Stimulated activated CD4-positive, alpha-beta T cell treated with anti-CD3 and anti-CD28 coated beads, TNF-alpha, amount 100 ng/mL, for 1 hour (primary cell): ENCODE measurements at places on chromosomes 5 and 9.

- no peak for DNase-seq
Measured at GRCh38 chr9:127526655-127527559, 75.6 kb downstream of the LRSAM1 start.

- DNase-seq = no peak
Measured at GRCh38 chr9:111866976-111867375, 29.6 kb upstream of the UGCG start.

DNA sequence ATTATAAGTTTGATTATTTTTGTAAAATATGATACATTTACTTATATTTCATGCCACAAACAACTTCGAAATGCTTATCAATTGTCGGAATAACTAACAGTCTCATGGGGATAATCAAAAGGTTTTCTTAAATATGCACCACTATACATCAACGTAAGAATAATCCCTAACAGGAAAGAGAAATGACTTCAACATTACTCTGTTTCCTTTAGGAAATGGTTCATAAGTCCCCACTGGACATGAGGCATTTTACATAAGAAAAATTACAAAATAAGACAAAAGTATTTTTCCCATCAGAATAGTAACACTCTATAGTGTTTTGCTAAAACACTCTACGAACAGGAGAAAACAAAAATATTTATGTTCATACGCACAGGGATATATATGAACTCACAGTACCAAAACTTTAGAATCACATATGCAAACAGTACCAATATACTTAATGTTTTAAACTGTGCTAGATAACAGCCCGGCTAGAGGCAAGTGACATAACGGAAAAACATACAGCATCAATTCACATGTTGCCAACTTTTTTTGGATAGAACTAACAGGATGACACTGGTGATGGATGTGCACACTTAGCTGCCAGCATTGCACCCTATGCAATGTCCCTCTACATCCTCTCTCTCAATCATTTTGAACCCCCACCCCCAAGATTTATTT lies 120.5 kb downstream of the NFIB start:
- DNase-seq = no peak

- DNase-seq = no peak
Measured at GRCh38 chr9:133934482-133935232, 57.5 kb downstream of the VAV2 start.

DNA sequence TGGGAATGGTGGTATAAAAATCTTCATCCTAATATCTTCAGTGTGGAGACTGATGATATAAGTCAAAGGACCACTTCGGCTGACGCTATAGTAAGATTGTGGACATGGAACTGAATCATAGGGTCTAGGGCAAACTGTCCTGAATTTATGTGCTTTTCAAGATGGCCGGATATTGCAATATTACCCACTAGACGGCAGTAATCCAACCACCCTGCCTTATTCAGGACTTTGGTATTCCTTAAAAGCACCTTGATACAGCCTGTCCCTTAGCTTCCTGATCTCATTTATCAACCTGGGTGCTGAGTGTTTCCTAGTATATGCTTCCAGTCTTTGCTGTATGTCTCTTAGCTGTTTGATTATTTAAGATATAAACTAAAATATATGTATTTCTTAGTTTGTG lies 71.2 kb upstream of the COX7C start:
- no peak for DNase-seq

- no peak for DNase-seq
Measured at GRCh38 chr5:31880449-31880848, 241.5 kb downstream of the PDZD2 start.

DNA sequence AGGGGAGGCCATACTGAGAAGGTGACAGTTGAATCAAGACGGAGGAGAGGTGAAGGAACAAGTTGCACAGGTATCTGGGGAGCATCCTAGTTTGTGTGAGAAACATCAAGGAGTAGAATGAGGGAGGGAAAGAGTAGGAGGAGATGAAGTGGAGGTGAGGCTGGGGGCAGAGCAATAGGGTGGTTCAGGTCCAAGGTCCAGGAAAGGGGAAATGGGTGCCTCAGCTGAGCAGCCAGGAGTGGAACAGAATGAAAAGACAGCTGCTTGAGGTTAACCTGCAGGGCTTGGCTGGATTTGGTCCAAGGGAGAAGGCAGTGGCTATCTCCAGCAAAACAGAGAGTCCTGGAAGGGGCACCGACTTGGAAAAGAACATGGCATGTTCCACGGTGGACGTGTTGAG lies 5.3 kb downstream of the SLC1A1 start:
- DNase-seq = no peak

DNA sequence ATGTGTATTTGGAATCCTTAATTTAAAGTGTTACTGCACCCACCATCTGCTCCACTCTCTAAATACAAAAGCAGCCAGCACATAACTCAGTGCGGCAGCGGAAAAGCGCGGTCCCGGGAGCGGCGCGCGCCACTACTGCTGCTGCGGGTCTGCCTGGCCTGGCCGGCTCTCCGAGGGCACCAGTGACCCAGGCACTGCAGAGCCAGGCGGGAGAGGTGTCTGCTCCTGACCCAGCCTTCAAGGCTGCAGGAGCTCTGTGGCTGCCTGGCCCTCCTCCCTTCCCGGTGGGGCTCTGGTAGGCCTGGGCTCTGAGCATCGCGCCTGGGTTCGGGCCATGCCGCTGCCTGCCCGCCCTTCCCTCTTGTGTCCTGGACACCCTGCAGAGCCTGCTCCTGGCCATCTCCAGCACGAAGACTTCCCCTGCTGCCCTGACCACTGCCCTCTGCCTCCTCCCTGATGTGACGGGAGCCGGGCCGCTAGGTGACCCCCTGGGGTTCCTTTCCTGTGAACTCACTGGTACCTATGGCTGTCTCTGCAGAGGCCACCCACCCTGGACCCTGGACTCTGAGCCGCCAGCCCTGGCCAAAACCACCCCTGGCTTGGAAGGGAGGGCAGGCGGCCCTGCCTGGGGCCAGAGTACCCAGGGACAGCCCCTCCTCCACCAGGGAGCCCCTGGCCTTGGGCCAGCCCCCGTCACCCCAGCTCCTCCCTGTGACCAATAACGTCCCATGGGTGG lies 32.8 kb upstream of the UBAC1 start:
- DNase-seq = no peak

GRCh38 chr5:13860146-13860545 lies 84.3 kb downstream of the DNAH5 start:
- DNase-seq = no peak

DNA sequence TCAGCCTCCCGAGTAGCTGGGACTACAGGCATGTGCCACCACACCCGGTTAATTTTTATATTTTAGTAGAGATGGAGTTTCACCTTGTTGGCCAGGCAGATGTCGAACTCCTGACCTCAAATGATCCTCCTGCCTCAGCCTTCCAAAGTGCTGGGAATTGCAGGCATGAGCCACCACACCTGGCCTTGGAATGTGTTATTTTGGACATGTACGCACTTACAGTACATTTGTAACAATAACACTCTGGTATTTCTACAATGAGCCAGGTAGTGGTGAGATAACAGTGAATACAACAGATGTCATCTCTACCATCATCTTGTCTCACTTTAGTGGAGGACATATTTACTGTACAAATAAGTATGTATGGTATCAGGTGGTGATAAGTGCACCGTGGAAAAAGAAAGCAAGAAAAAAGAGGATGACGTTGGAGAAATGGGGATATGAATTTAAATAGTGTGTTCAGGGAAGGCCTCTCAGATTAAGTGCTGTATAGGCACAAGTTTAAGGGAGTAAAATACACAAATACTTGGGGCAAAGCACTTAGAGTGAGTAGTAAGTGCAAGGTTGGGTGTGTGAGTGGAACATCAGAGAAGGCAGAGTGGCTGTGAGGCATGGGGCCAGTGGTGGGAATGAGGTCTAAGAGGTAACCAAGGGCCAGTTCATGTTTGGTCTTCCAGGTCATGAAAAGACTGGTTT lies 100.1 kb downstream of the CDC42SE2 start:
- no peak for DNase-seq

DNA sequence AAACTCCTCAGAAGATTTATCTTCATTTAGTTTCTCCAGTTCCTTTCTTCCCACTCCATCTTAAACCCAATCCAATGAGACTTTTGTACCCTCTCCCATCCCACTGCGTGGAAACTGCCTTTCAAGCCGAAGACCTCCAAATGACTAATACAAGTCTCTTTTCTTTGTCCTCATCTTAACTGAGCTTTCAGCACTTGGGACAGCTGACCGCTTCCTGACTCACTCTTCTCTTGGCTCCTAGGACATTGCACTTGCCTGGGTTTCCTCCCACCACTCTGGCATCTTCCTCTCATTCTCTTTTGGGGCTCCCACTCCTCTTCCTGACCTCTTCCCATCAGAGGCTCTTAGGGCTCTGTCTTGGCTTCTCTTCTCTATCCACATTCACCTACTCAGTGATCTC lies 243.7 kb downstream of the HSPA4 start:
- no peak for DNase-seq

- DNase-seq = no peak
Measured at GRCh38 chr5:62934319-62934718, 355.7 kb downstream of the LRRC70 start.

DNA sequence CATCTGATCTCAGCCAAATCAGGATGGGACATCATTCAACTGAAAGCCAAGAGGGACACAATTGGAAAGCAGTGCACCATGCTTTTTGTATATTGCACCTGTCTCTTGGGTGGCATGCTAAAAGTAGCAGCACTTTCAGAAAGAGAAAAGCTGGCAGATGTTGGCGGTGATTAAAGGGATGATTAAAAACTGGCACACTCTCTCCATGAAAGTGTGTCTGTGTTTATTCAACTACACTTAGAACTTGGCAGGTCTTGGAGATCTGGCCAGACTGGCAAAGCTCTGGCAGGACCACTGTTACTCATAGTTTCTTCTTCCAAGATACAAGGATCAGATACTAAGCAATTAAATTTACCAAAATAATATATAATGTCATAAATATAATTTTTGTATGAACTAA lies 112.9 kb upstream of the ELAVL2 start:
- DNase-seq = no peak

DNA sequence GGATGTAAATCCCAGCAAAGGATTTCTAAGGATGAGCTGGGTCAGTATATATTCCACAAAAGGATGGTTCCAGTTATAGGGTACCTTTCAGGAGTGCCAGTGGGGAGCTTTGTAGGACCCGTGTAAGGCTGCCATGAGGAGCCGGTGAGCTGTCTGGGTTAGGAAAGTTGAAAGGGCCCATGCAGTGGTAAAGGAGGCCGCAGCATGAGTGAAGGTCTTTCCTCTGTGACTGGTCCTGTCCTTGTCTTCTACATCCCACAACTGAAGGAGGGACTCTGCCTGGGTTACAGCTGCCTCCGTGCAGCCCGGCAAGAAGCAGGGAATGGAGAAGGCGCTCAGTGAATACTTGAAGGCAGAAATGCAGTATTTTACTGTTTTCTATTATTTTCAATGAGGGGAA lies 58.9 kb downstream of the HSPA4 start:
- no peak for DNase-seq

DNA sequence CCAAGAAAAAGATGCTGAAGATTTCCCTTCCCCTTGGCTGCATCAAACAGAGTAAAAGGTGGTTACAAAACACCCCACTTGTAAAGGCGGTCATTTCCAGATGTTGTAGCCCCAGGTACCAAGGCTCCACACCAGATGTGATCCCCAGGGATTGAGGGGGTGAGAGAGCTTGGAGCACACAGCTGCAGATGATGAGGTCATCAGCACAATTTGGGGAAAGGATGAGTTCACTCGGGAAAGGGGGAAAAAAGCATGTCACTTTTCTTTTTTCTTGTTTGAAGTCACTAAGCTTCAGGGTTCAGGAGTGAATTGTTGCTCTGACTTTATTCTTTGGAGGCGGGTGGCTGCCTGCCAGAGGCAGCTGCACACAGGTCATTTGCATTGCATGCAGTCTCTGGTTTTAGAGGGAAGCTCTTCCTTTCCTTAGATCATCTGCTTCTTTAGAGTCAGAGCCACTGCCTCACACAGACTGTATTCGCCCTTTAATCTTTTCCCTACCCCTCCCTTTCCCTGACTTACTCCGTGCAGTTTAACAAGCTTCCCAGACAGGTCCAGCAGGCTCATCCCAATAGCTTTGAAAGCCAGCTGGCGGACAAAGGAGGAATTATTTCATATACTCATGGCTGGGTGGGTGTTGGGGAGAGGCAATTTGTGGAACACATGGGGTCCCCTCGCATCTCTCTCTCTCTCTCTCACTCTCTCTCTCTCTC lies 409.3 kb upstream of the SLC24A2 start:
- DNase-seq = no peak

DNA sequence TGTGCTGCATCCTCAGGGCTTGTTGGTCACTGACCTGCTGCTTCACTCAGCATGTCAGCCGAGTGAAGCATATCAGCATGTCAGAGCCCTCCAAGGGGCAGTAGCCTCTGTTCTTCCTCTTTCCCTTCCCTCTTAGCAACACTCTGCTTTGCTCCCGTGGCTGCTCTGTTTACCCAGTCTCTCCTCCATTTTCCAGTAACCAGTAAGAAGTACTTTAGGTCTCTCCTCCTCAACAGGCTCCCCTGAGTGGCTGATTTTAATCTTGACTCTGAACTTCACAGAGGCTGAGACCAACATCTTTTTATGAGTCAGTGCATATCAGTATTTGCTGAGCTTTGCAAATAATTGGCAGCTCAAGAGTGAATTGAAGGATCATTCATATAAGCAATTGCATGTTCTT lies 18.6 kb upstream of the ADRB2 start:
- no peak for DNase-seq

DNA sequence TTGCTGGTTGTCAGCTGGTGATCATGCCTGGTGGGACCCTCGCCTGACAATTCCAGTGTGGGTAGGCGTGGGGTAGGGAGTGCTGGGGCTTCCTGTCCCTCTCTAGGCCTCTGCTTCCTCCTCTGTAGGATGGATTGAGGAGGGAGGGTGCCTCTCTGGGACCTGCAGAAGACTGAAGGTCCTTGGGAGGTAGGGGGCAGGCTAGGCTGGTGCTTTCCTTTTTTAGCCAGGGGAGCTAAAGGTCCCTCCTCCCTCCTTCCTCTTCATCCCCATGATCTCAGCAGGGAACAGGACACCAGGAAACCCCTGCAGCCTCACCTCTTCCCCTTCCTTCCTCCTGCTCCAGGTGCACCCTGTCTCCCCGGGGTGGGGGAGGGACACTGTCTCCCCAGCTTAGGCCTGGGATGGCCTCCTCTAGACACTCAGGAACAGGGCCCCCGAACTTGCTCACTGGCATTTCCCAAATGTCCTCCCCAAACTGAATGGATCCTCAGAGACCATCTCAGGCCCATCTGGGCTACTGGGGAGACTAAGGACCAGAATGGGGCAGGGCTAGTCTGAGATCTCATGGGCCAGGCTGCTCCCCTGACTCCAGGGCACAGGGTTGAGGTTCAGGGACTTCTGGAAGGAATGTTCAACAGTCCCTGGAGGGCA lies 8.4 kb downstream of the SH2D3C start:
- no peak for DNase-seq

GRCh38 chr9:74935008-74935407 lies 17.7 kb downstream of the C9orf40 start:
- no peak for DNase-seq

- no peak for DNase-seq
Measured at GRCh38 chr9:92749071-92749933, 15.3 kb downstream of the BICD2 start.

DNA sequence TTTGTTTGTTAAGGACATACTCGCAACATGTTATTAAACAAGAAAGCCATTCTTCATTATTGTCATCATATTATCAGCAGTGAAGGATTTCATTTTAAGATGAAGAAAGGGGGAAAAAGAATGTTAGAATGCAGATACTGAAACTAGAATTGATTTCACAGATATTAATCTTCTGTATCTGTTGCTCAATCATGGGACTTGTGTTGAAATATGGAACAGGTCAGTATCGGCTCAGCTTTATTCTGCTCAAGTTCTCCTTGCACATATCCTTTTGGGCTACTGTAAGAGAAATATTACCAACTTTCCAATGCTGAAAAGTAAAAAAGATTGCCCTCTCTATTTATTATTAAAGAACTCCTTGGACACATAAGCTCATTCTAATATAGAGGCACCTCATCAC lies 13.8 kb upstream of the ANXA1 start:
- DNase-seq = no peak
